ENCODE measurements at places on chromosomes 1 and 21.

DNA sequence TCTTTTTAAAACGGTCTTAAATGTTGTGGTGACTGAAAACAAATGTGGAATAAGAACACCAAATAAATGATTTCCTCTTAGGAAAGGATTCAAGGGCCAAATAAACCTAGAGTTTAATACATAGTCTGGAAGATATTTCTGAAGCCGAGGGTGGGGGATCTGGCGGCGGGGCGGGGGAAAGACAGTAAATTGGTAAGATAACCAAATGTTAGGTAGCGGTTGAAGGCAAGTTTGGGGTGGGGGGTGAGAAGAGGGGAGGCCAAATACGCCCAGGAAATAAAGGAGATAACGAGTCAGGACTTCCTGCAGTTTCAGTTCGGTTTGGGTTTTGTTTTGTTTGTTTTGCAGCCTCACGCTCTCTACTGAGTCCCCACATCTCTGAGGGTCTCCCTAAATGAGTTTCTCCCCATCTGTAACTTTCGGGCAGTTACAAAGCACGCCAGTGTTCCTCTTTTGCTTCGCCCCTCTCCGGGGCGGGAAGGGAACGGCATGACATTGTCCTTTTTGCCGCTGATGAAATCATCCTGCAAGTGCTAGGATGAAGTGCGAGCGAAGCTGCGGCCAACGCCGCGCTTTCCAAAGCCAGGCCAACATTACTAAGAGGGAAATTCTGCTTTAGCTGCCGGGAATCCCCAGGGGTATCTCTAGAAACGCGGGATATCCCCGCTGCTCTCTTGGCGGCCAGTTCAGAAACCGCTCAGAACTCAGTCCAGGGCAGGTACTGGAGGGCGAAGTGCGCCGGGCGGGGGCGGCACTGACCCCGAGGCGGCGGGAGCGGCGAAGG, 844 bp downstream of the NIBAN1 start:
- DNase-seq = no peak

DNA sequence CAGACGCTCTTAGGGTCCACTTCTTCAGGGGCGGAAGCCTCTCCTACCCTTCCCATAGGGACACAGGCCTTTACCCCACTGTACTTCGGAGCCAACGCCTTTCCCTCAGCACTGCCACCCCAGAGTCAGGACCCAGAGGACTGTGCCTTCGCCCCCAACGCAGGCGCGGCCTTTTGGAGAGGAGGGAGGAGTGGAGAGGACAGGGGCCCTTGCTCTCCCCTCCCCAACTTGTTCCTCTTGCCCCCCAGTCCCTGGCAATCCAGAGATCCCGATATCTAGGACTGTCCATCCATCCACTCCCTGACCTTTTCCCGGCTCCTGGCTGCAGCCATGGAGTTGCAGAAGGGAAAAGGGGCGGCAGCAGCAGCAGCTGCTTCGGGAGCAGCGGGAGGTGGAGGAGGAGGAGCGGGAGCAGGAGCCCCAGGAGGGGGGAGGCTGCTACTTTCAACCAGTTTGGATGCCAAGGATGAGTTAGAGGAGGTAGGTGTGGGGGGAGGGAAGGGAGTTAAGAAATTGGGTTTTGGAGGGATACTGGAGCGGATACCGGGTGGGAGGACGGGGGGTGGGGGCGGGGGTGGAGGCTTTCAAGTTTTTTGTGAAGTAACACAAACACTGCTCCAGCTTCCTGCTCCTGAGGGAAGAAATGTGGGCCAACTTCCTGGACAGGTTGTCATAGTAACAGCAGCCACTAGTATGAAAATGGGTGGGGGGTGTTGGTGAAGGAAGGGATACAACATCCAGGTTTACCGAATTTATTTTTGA, 636 bp downstream of the INTS3 start:
- DNase-seq = peak; percentile 23

GRCh38 chr1:57007948-57008347, 42.1 kb upstream of the C8B start:
- no peak for DNase-seq

- DNase-seq = no peak
These were observed 24.3 kb upstream of the DISP1 start for GRCh38 chr1:222790520-222790919.

- no peak for DNase-seq
These were observed 8.1 kb downstream of the CD247 start for GRCh38 chr1:167510244-167510643.

GRCh38 chr1:227742738-227743715, 7.8 kb downstream of the SNAP47 start:
- no peak for DNase-seq

All from caudate nucleus (tissue), 63 donors.